ENCODE measurements at places on chromosomes 1 and 21. TPM values are rescaled to one million over a fixed set of nuclear protein-coding genes. Genes with fewer than 3 reads are reported as not detected.

Gene PBX1
- total RNA-seq, result 0.51 TPM

Gene H6PD
- total RNA-seq, result 21.6 TPM

Gene SIK1
- 2.7 TPM for total RNA-seq

Gene OPRD1
- total RNA-seq, result not detected

Gene CYP4Z1
- total RNA-seq, result not detected

Gene NDUFS2
- 167 TPM for total RNA-seq

- no peak overlapping the region for H3K4me3 ChIP-seq
- H3K27ac ChIP-seq, result no peak overlapping the region
- no peaks in the 10 kb centered on the region for H3K27me3 ChIP-seq
- H3K4me1 ChIP-seq, result no peaks in the 10 kb centered on the region
Measured at GRCh38 chr1:12521096-12521495, 96.9 kb downstream of the DHRS3 start.

DNA sequence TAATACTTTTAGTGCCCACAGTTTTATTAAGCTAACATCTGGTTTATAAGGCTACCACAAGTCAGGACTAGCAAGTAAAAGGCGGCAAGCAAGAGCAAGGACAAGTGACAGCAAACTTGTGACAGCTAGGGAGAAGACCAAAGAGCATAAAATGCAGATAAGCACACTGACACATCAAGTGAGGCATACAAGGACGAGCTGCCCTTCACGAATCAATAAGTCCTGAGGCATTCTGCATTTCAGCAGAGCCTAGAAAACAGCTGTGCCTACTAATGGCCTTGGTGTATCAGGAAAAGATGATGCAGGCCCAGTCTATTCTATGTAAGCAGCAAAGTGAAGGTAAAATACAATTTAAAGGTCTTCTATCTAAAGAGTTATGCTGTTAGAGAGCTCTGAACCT is 74.8 kb downstream of the KRTAP19-8 start:
- no peaks in the 10 kb centered on the region for H3K36me3 ChIP-seq
- H3K4me1 ChIP-seq, result no peaks in the 10 kb centered on the region
- no peak for DNase-seq
- H3K27ac ChIP-seq, result no peak overlapping the region
- H3K4me3 ChIP-seq, result no peak overlapping the region

DNA sequence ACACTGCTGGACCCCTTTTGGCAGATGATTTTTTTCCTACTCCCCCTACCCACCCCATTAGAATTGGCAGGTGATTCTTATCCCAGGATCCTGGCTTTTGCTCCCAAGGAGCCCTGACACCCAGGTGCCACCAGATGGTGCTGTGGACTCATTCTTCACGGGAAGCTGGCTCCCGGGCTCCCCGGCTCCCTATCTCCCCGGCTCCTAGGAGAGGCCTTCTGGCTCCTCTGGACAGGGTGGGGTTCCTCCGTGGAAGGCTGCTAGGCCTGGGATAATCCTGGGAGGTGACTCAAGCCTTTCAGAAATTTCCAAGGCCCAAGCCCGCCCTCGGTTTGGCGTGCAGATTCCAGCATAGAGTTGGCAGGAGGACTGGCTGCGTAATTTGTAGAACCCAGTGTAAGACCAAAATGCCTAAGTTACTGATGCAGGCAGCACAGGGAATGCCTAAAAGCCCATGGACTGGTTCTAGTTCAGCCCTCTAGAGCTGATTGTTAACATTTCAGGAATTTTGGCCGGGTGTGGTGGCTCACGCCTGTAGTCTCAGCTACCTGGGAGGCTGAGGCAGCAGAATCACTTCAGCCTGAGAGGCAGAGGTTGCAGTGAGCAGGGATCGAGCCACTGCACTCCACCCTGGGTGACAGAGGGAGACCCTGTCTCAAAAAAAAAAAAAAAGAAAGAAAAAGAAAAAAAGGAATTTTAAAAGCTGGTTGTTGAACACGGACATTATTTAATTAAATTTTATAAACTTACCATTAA is 6.8 kb upstream of the BSDC1 start:
- H3K36me3 ChIP-seq, result no peaks in the 10 kb centered on the region
- no peaks in the 10 kb centered on the region for H3K4me1 ChIP-seq
- H3K4me3 ChIP-seq, result no peak overlapping the region
- DNase-seq, result peak; percentile 76

- no peaks in the 10 kb centered on the region for H3K4me1 ChIP-seq
- no peak for DNase-seq
- no peak within 1 kb of the TSS for H3K4me3 ChIP-seq
- no peaks in the 10 kb centered on the region for H3K27me3 ChIP-seq
Measured at GRCh38 chr21:36479415-36480402, at the start of gene CLDN14. CLDN14 (minus strand) TSS chr21:36480122; CDS start chr21:36461695, 18,427 bp downstream.

- H3K4me1 ChIP-seq, result peaks cover 5% of the 10 kb centered on the region
- no peaks in the 10 kb centered on the region for H3K27me3 ChIP-seq
- DNase-seq, result no peak
- H3K36me3 ChIP-seq, result no peaks in the 10 kb centered on the region
- H3K4me3 ChIP-seq, result no peak overlapping the region
Measured at GRCh38 chr21:36807422-36807928, 108.6 kb downstream of the SIM2 start.

Data from Karpas-422 (cell line).